Panc1 (cell line): ENCODE measurements at places on chromosomes 6 and 20. TPM values are rescaled to one million over a fixed set of nuclear protein-coding genes. Genes with fewer than 3 reads are reported as not detected.

The ZBTB22 gene
- 16.0 TPM for total RNA-seq

The EPHA7 gene
- total RNA-seq, result 8.6 TPM

The RGS17 gene
- total RNA-seq, result 8.7 TPM

The KCNQ5 gene
- total RNA-seq, result 9.4 TPM

The TEAD3 gene
- total RNA-seq, result 10.7 TPM

DNA sequence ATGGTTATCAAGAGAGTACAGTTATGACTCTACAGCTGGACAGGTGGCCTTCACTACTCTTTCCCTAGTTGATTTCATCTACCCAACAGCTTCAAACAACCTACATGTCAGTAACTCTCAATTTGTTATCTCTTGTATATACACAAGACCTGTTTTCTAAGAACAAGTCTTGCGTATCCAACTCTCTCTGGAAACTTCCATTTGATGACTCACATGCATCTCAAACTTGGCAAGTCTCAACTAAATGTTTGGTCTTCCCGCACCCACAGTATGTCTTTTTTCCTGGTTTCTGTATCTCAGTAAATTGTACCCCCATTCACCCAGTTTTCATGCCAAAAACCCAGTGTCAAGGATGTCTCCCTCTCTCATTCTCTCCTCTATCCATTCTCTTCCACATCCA, 97.7 kb downstream of the BTBD9 start:
- no peak overlapping the region for H3K4me3 ChIP-seq
- no peaks in the 10 kb centered on the region for H3K27me3 ChIP-seq
- no peaks in the 10 kb centered on the region for H3K36me3 ChIP-seq
- no peak for DNase-seq
- no peak overlapping the region for H3K27ac ChIP-seq

- H3K4me1 ChIP-seq, result no peaks in the 10 kb centered on the region
- H3K36me3 ChIP-seq, result no peaks in the 10 kb centered on the region
- no peak for DNase-seq
- H3K27me3 ChIP-seq, result no peaks in the 10 kb centered on the region
- no peak overlapping the region for H3K4me3 ChIP-seq
- H3K27ac ChIP-seq, result no peak overlapping the region
These were observed 23.3 kb upstream of the RTF2 start for GRCh38 chr20:56445130-56445529.

DNA sequence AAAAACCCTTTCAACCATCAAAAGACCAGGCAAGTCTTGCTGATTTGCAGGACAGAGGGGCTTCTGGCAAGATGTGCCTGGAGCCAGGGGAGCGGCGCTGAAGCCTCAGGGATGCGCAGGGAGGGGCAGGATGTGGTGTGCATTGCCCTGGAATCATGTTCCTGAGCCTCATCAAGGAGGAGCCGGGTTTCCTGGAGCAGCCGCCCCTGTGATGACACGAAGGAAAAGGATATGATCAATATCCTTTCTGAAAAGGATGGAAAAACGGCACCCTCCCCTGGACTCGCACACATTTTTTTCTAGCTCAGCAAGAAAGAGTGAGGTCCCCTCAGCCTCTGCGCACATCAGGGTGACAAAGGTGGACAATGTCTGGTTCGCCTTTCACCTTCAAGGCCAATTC, 173.1 kb upstream of the SSTR4 start:
- H3K27me3 ChIP-seq, result no peaks in the 10 kb centered on the region
- H3K27ac ChIP-seq, result no peak overlapping the region
- H3K4me1 ChIP-seq, result no peaks in the 10 kb centered on the region
- DNase-seq, result no peak
- no peaks in the 10 kb centered on the region for H3K36me3 ChIP-seq

DNA sequence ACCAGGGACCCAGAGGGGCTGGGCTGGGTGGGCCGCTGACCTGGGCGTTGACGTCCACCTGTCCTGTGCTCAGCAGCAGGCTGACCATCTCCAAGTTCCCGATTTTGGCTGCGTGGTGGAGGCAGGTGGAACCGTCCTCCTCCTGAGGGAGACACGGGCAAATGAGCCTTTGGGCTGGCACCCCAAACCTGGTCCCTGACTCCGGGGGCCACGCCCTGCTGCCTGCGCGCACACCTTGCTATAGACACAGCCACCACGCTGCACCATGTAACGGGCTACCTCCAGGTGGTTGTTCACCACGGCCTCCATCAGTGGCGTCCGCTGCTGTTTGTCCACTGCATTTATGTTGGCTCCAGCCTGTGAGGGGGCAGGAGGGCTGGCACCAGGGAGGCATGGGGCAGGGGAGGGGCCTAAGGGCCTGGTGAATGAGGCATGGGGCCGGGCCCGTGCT, 7.8 kb upstream of the SLC44A4 start:
- DNase-seq, result no peak
- H3K4me1 ChIP-seq, result no peaks in the 10 kb centered on the region
- H3K27ac ChIP-seq, result no peak overlapping the region
- no peaks in the 10 kb centered on the region; the same call in none of the 2 replicates for H3K36me3 ChIP-seq
- no peak overlapping the region for H3K4me3 ChIP-seq
- H3K27me3 ChIP-seq, result no peaks in the 10 kb centered on the region

DNA sequence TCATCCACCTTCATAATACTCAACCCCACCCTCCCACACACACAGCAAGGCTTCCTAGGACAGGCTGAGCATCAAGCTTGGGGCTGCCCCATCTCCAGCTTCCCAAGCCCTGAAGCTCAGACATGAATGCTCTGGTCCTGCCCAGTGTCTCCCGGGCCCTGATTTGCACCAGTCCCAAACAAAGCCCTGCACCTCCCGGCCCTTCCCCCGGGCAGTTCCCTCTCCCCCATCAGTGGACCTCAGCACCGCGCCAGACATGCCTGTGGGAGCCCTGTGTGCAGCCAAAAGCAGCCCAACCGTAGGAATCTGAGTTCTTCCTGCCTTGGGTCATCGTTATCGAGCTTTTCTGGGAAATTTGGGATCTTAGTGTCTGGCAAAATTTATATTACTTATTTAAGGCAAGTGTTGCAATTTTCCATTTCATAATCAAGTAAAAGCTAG, 63.5 kb downstream of the THBS2 start:
- no peaks in the 10 kb centered on the region for H3K4me1 ChIP-seq
- H3K27ac ChIP-seq, result no peak overlapping the region
- DNase-seq, result no peak
- H3K4me3 ChIP-seq, result no peak overlapping the region

DNA sequence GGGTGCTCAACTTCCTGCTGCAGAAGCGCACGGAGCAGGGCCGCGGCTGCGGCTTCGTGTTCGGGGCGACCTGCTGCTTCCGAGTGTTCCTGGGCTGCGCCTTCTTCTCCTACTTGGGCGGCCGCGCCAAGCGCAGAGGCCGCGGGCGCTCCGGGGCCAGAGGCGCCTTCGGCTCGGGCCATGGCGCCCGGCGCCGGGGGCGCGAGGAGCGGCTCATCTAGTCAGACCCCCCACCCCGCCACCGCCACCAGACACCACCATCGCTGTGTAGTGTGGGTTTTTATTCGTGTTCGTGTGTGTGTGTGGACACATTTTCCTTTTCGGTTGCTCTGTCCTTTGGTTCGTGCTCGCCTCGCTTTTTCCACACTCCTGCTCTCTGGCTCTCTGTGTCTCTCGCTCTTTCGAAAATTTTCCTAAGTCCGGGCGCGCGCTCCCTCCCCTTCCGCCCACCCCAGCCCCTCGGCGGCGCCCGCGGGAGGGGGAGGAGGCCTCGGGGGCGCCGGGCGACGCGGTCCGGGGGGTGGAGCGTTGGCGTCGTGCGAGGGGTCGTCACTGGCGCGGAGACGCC, 38.1 kb downstream of the GNAS start:
- peaks cover 2% of the 10 kb centered on the region; the same call in 1 of the 2 replicates for H3K36me3 ChIP-seq
- no peak for DNase-seq
- H3K4me1 ChIP-seq, result peaks cover 25% of the 10 kb centered on the region
- H3K27me3 ChIP-seq, result no peaks in the 10 kb centered on the region
- peak overlapping the region; percentile 77 for H3K4me3 ChIP-seq
- H3K27ac ChIP-seq, result peak overlapping the region; percentile 64

DNA sequence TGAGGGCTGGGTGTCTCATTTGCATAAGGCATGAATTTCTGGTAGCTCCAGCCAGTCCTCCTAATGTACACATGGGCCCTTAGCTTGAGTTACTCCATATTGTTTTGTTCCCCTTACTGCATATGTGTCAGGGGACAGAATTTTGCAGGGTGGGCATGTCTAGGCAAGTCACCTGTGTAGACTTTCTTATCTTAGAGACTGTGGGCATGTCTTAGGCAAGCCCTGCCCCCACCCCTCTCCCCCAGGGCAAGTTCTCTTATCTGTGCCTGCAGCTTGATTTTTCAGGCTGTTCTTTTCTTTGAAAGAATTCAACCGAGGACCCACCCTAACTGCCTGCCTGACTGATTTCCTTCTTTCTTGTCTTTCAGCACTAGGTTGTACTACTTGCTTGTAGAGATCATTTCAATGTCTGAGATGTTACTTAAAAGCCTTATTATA, 32.1 kb downstream of the NHLRC1 start:
- no peak for DNase-seq
- no peak overlapping the region for H3K4me3 ChIP-seq
- H3K27ac ChIP-seq, result no peak overlapping the region
- H3K27me3 ChIP-seq, result no peaks in the 10 kb centered on the region

GRCh38 chr20:59069026-59069425, 26.4 kb upstream of the PRELID3B start:
- no peaks in the 10 kb centered on the region for H3K4me1 ChIP-seq
- no peak overlapping the region for H3K27ac ChIP-seq
- peaks cover 33% of the 10 kb centered on the region for H3K27me3 ChIP-seq
- no peaks in the 10 kb centered on the region for H3K36me3 ChIP-seq
- H3K4me3 ChIP-seq, result no peak overlapping the region

DNA sequence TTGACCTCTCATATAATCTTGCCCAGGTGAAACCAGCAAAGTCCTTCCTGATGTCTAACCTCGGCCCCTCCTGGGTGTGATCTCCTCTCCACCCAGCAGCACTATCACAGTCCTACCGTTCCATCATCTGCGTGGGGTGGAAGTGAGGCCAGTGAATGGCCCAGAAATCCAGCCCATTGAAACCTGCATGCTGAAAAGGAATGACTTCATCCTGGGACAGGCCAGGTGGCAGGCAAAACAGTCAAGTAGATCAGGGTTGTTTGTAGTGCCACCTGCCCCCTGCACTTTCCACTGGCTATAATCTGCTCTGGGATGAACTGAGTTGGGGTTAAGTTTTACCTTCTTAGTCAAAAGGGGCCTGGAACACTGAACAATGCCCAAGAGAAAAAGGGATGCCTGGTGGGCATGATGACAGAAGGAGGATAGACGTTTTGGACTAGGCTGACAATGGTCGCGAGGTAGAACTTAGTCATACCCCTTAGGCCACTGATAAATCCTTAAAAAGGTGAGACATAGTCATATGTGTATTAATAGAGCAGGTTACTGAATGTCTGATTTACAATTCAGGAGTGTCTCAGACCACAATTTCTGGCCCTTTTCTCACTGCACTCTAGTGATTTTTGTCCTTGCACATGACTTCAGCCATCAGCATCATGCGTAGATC, 8.1 kb upstream of the HSP90AB1 start:
- no peak for DNase-seq
- H3K27me3 ChIP-seq, result no peaks in the 10 kb centered on the region
- H3K4me3 ChIP-seq, result no peak overlapping the region
- H3K27ac ChIP-seq, result peak overlapping the region; percentile 92; the same call in 1 of the 2 replicates

DNA sequence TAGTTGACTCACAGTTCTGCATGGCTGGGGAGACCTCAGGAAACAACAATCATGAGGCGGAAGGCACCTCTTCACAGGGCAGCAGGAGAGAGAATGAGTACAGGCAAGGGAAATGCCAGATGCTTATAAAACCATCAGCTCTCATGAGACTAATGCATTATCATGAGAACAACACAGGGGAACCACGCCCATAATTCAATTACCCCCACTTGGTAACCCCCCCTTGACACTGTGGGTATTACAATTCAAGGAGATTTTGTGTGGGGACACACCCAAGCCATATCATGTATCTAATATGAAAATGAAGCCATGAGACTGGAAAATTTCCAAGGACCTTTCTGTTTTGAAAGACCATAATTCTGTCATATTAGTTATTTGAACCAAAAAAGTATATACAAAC, 342.4 kb upstream of the PLCB4 start:
- no peaks in the 10 kb centered on the region for H3K27me3 ChIP-seq
- H3K4me3 ChIP-seq, result no peak overlapping the region
- no peaks in the 10 kb centered on the region; the same call in 1 of the 2 replicates for H3K36me3 ChIP-seq
- H3K4me1 ChIP-seq, result no peaks in the 10 kb centered on the region

GRCh38 chr6:136410201-136411024, 120.8 kb upstream of the BCLAF1 start:
- no peaks in the 10 kb centered on the region for H3K27me3 ChIP-seq
- H3K4me1 ChIP-seq, result no peaks in the 10 kb centered on the region
- H3K27ac ChIP-seq, result no peak overlapping the region
- no peak for DNase-seq
- no peak overlapping the region for H3K4me3 ChIP-seq

GRCh38 chr6:50681213-50681824, 32.0 kb upstream of the TFAP2D start:
- H3K36me3 ChIP-seq, result no peaks in the 10 kb centered on the region
- DNase-seq, result no peak
- H3K4me3 ChIP-seq, result no peak overlapping the region
- no peaks in the 10 kb centered on the region for H3K27me3 ChIP-seq
- no peaks in the 10 kb centered on the region for H3K4me1 ChIP-seq

GRCh38 chr20:1509237-1509636, 18.0 kb upstream of the SIRPB2 start:
- peaks cover 40% of the 10 kb centered on the region for H3K27me3 ChIP-seq
- no peak overlapping the region for H3K27ac ChIP-seq
- H3K4me1 ChIP-seq, result no peaks in the 10 kb centered on the region

DNA sequence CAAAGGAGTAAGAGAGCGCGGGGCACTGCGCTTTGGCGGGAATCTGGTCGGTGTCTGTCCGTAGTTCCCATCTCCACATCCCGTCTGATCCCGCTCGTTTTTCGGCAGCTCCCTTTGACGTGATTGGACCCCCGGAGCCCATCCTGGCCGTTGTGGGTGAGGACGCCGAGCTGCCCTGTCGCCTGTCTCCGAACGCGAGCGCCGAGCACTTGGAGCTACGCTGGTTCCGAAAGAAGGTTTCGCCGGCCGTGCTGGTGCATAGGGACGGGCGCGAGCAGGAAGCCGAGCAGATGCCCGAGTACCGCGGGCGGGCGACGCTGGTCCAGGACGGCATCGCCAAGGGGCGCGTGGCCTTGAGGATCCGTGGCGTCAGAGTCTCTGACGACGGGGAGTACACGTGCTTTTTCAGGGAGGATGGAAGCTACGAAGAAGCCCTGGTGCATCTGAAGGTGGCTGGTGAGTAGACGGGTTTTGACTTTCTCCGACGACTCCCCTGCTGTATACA, 1.4 kb downstream of the BTN1A1 start:
- H3K4me3 ChIP-seq, result peak overlapping the region; percentile 58
- 0 out of 2 replicates have a peak, but pooled peaks cover 4% of the 10 kb centered on the region for H3K4me1 ChIP-seq

GRCh38 chr6:87791029-87791428, 89.0 kb upstream of the AKIRIN2 start:
- H3K4me1 ChIP-seq, result no peaks in the 10 kb centered on the region
- H3K4me3 ChIP-seq, result no peak overlapping the region
- no peaks in the 10 kb centered on the region for H3K36me3 ChIP-seq
- DNase-seq, result no peak
- H3K27me3 ChIP-seq, result no peaks in the 10 kb centered on the region; the same call in 1 of the 2 replicates

DNA sequence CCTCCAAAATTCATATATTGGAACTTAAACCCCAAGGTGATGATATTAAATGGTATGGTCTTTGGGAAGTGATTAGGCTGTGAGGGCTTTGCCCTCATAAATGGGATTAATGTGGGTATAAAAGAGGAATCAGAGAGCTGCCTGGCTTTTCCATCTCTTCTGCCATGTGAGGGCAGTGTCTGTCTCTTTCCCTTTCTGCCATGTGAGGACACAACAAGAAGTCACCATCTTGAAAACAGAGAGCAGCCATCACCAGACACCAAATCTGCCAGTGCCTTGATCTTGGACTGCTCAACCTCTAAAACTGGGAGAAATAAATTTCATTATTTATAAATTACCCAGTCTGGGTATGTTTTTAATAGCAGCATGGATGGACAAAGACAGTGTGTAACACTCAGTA, 263.0 kb downstream of the PAX1 start:
- no peak overlapping the region for H3K4me3 ChIP-seq
- no peaks in the 10 kb centered on the region for H3K4me1 ChIP-seq
